ENCODE measurements at places on chromosomes 1 and 21.

- DNase-seq = no peak
These were observed 100.7 kb downstream of the SLC16A1 start for GRCh38 chr1:112855152-112855828.

- no peak for DNase-seq
These were observed 42.6 kb downstream of the KIRREL1 start for GRCh38 chr1:158035976-158036583.

GRCh38 chr1:3864884-3865283, 7.6 kb downstream of the DFFB start:
- DNase-seq = no peak

DNA sequence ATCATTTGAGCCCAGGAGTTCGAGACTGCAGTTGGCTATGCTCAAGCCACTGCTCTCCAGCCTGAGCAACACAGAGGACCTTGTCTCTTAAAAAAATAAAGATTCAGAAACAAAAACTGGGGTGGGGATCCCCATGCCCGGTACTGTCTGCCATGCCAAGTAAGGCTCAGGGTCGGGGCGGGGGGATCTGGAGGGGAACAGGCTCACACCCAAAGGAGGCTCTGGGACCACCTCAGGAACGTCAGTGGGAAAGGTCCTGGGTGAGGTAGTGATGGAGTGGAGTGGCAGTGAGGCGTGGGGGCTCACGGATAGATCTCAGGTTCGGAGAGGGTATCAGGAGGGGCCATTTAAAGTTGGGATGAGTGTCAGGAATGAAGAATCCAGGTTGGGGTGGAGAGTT, 765 bp upstream of the S100A4 start:
- DNase-seq = no peak

GRCh38 chr1:246010386-246010785, 496.7 kb downstream of the SMYD3 start:
- DNase-seq = no peak

DNA sequence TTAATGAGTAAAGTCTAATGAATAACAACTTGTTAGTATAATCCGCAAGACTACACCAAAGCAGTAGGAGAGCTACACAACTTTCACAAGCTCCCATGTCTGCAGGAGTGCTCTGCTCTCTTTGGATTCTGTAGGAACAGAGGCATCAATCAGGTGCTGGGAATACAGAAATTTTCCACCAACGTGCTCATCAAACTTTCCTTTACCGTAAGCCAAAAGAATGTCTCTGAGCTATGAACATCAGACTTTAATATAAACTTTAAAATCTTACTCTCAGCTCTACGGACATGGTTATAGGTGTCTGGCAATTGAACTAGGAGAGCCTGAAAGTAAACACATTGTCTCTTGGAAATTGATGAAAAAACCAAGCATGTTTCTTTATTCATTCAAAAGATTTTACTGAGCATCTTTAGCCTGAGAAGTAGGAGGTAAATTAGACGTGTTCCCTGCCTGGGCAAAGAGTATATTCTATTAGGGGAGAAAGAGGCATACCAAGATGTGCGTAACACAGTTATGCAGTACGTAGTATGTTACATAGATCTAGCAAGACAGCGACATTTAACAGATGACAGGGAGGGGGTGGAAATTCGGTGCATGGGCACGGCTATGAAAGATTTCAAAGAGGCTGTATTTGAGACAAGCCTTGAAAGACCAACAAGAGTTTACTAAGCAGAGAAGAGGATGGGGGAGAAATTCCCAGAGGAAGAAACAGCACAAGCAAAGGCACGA, 85.2 kb downstream of the TM2D1 start:
- DNase-seq = no peak

- no peak for DNase-seq
These were observed 186.7 kb downstream of the PDE4B start for GRCh38 chr1:65979136-65980044.

DNA sequence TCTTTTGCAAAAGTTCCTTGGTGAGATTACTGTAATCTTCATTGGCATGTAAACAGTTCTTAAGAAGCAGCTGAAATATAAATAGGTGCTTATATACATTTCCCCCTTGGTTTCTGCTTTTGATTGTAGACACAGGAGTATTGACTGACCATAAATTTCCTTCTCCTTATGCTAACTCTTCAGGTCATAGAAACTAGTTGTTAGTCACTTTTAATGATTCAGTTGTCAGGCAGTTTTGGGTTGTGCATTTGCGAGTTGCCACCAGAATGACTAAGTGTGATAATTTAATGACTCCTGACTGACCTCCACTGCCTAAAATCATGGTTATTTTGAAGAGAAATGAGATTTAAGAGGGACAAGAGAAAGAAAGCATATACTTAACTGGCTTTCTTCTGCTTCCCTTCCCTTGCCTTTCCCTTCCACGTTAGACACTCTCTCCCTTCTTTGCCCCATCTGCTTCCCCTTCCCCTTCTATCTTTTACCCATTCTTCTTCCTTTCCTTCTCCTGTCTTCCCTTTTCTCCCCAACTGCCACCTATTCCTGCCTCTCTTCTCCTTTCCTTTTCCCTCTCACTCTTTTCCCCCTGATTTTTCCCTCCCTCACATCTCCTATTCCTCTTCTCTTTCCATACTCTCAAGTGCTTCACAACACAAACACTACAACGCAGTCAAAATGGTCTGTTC, 12.3 kb downstream of the ZMPSTE24 start:
- no peak for DNase-seq

- no peak for DNase-seq
These were observed 595 bp downstream of the AK2 start for GRCh38 chr1:33036051-33036525.

DNA sequence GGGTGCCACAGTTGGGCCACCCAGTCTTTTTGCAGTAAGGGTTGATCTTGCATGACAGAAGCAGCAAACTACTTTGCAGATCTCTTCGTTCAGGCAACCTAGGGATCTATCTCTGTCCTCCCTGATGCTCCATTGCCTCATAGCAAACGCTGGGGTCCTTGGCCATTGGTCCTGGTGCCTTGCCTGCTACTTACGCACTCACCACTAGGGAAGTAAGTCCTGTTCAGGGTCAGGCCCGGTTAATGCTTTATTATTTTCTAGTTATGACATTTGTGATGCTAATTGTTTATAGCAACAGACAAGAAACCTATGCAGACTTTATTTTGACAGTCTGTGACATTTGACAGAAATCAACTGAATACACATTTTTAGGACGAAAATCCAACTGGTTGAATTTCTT, 326.5 kb upstream of the FMN2 start:
- DNase-seq = no peak

DNA sequence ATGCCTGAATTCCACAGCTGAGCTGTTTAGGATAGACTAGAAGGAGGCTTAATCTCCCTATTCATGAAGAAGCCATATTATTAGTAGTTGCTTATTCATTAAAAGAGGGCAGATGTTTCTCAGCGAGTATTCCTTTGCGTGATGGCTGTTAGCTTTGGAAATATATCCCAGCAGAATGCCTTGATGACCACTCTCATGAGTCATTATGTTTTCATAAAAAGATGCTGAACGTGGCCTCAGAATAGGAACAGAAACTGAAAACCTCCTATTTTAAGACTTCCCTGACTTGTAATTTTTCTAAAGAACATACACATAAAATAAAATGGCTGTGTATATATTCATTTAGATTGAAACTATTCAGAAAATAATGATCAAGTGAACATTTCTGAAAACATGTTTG, 9.6 kb upstream of the PLA2G4A start:
- DNase-seq = no peak
